ENCODE measurements at places on chromosomes 2 and 18.

DNA sequence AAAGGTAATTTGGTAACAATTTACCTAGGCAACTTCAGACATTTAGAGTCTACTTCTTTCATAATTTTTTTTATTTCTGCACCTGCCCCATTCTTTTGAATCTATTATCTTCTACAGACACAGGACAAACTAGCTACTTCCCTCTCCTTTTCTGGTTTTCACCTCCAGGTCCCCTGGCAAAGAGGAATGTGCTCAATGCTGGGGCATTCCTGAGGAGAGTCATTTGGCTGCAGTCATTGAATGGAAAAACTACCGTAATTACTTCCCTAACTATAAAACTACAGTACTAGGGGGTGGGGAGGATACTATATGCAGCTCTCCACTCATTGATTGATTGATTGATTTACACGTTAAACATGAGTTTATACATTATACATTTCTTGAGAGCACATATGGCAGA is 11.2 kb upstream of the ARHGAP28 start:
- DNase-seq, result no peak

DNA sequence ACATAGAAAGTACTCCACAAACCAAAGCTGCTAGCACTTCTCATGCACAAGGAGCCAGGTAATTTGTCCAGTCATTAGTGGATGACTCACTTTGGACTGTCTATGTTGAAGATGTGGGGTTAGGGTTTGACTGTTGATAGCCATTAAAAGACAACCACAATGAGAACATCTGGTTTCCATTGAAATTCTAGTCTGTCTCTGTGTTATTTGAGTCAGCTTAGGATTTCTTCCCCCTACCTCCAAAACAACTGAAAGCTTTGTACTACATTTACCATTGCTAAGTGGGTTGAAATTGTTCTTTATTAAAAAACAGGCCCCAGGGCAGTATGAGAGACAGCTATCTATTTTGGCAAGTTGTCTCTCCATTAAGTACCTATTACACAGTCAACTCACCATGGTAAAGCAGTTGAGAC is 50.2 kb upstream of the ANKRD44 start:
- peak; percentile 50 for DNase-seq

- no peak for DNase-seq
These were observed 24.0 kb downstream of the CROCC2 start for GRCh38 chr2:240930096-240930630.

- DNase-seq, result no peak
These were observed 151.0 kb downstream of the INSIG2 start for GRCh38 chr2:118239284-118239683.

GRCh38 chr2:62527478-62528210 is 21.6 kb upstream of the TMEM17 start:
- DNase-seq, result no peak

GRCh38 chr2:172228177-172228808 is 125.6 kb upstream of the DLX2 start:
- no peak for DNase-seq

GRCh38 chr2:150409196-150409595 is 78.3 kb downstream of the RND3 start:
- no peak for DNase-seq

- peak; percentile 28 for DNase-seq
These were observed 43.8 kb downstream of the XIRP2 start for GRCh38 chr2:166932032-166932431.

DNA sequence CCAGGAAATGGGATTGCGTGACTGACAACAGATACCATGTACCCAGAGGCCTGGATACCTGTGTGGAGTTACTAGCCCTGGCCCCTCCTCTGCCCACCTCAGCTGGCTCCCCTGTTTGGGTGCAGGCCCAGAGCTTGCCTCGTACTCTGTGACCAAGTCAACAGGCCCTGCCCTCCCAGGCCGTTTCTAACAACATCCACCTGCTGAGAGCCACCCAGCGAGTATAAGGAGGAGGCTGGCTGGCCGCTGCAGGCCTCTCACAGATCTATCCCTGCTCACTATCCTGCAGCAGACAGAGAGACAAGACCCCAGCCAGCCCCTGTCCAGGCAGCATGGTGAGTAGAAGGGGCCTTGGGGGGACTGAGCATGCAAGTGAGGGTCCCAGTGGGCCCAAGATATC is 12.5 kb upstream of the TUBA4A start:
- no peak for DNase-seq

Data from cardiac fibroblast (primary cell).